ENCODE measurements at places on chromosomes 11 and 22.

DNA sequence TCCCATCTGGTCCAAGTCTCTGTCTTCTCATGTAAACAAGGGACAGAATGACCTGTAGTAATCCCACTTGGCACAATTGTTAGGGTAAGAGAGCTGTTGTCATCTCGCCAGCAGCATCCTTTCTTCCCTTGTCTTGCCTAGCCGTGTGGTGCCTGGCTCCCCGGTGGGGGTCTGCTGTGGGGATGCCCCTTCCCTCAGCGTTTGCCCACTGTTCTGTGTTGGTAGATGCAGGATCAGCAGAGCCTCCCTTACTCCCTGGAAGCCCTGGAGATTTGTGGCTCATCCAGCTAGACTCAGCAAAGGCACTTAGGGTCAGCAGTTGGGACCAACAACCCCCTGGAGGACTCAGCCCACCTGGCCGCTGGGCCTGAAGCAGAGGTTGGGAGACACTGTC, 13.0 kb downstream of the ACO2 start:
- DNase-seq: no peak
- H3K36me3 ChIP-seq: no peaks in the 10 kb centered on the region
- no peaks in the 10 kb centered on the region for H3K27me3 ChIP-seq
- H3K27ac ChIP-seq: peak overlapping the region; percentile 70

GRCh38 chr11:119786431-119787073, 57.6 kb upstream of the NECTIN1 start:
- no peaks in the 10 kb centered on the region for H3K36me3 ChIP-seq
- H3K4me3 ChIP-seq: no peak overlapping the region
- no peak for DNase-seq
- no peaks in the 10 kb centered on the region for H3K27me3 ChIP-seq
- H3K4me1 ChIP-seq: no peaks in the 10 kb centered on the region

GRCh38 chr11:1969035-1969434, 21.9 kb downstream of the MRPL23 start:
- no peak for DNase-seq
- H3K36me3 ChIP-seq: no peaks in the 10 kb centered on the region
- H3K4me3 ChIP-seq: no peak overlapping the region
- no peaks in the 10 kb centered on the region for H3K4me1 ChIP-seq
- no peak overlapping the region for H3K27ac ChIP-seq

DNA sequence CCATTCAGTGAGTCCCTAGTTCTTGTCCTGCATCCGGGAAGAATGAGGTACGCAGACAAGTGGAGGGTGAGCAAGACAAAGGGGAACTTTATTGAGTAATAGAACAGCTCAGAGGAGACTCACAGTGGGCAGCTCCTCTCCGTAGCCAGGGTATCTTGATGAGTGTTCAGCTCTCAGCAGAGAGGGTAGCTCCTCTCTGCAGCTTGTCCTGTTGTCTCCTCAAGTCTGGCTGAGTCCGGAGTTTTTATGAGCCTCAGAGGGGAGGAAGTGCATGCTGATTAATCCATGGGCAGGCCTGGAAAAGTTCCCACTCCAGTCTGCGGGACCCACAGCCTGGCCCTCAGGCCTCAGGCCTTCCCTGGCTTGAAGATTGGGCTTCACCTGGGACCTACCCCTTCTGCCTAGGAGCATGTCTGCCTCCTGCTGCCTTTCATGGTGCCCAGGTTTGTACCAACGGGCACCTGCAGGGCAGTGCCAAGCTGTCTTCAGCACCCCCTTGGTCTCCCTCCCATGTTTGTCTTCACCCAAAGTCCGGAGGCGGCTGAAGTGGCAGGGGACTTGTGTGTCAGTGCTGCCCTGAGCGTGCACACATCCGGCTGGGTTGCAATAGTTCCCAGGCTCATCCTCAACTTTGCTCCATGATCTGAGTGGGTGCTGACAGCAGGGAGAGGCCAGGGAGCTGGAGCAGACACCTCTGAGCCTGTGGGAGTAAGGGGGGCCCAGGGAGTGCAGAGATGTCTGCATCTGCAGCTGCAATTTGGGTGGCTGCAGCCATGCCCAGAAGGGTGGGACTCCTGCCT, 134.2 kb downstream of the LDLRAD3 start:
- no peak overlapping the region for H3K27ac ChIP-seq
- no peaks in the 10 kb centered on the region for H3K27me3 ChIP-seq
- H3K36me3 ChIP-seq: no peaks in the 10 kb centered on the region
- no peak overlapping the region for H3K4me3 ChIP-seq

- H3K36me3 ChIP-seq: no peaks in the 10 kb centered on the region
- no peak overlapping the region for H3K27ac ChIP-seq
- H3K27me3 ChIP-seq: no peaks in the 10 kb centered on the region
- DNase-seq: no peak
- peaks cover 14% of the 10 kb centered on the region for H3K4me1 ChIP-seq
- no peak overlapping the region for H3K4me3 ChIP-seq
These were observed 3.3 kb upstream of the OAF start for GRCh38 chr11:120207512-120207911.

GRCh38 chr11:2555891-2556290, 111.1 kb downstream of the KCNQ1 start:
- no peaks in the 10 kb centered on the region for H3K36me3 ChIP-seq
- H3K27ac ChIP-seq: no peak overlapping the region
- H3K4me1 ChIP-seq: peaks cover 22% of the 10 kb centered on the region
- H3K4me3 ChIP-seq: no peak overlapping the region
- DNase-seq: no peak

GRCh38 chr11:111797145-111797581, 31.0 kb upstream of the PPP2R1B start:
- DNase-seq: no peak
- H3K4me3 ChIP-seq: no peak overlapping the region

DNA sequence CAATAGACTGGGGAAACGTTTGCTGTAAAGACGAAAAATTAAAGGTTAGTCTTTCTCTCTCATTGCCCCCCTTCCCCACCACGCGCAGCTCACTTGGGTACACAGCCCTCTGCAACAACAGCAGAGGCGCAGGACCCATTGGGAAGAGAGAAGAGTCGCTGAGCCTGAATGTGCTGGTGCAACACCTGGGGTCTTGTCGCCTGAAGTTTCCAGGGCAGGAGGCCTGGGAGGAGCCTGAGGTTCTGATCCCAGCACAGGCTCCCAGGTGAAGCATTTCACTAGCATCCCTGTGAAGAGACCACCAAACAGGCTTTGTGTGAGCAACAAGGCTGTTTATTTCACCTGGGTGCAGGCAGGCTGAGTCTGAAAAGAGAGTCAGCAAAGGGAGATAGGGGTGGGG, 116.2 kb upstream of the NTM start:
- H3K4me1 ChIP-seq: peaks cover 10% of the 10 kb centered on the region
- H3K27ac ChIP-seq: no peak overlapping the region
- no peak for DNase-seq
- H3K4me3 ChIP-seq: no peak overlapping the region
